GM04503 (cell line): ENCODE measurements at places on chromosomes 5 and 9.

- DNase-seq, result no peak
These were observed 26.3 kb upstream of the ARSI start for GRCh38 chr5:150329038-150329437.

DNA sequence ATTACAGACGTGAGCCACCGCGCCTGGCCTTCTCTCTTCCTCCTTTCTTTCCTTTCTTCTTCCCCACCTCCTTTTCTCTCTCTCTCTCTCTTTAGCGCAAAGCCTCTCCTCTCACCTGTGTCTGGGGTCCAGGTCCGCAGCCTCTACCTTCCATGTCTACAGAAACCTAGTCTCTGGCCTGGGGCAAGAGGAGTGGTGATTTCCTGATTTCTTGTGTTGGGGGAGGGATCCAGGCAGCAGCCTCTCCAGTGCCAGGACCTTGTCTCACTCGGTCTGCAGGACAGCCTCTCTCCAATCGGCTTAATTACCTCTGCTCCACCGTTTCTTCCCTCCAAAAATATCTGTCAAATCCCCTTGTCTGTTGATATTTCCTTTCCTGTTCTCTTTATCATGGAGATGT is 16.1 kb upstream of the FAM120A start:
- no peak for DNase-seq

GRCh38 chr5:172123269-172123692 is 64.7 kb downstream of the STK10 start:
- DNase-seq, result peak; percentile 54

DNA sequence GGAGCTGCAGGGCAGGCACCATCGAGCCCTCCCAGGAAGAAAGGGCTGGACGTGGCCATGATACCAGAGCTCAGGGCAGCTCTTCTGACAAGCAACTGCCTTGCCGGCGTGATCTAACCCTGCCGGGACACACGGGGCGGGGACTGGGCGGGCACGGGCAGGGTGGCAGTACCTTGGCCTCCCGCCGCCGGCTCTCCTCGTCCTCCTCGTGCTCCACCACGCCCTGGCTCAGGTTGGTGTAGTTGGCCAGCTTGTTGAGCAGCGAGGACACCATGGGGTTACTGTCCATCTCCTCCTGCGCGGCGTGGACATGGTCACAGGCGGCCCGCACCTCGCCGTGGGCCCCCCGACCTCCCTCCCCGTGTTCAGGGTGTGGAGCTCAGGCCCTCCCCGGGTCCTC is 18.5 kb downstream of the SLC12A7 start:
- DNase-seq, result no peak

- DNase-seq, result peak; percentile 44
These were observed 46.6 kb upstream of the GNPDA1 start for GRCh38 chr5:142059304-142059940.

DNA sequence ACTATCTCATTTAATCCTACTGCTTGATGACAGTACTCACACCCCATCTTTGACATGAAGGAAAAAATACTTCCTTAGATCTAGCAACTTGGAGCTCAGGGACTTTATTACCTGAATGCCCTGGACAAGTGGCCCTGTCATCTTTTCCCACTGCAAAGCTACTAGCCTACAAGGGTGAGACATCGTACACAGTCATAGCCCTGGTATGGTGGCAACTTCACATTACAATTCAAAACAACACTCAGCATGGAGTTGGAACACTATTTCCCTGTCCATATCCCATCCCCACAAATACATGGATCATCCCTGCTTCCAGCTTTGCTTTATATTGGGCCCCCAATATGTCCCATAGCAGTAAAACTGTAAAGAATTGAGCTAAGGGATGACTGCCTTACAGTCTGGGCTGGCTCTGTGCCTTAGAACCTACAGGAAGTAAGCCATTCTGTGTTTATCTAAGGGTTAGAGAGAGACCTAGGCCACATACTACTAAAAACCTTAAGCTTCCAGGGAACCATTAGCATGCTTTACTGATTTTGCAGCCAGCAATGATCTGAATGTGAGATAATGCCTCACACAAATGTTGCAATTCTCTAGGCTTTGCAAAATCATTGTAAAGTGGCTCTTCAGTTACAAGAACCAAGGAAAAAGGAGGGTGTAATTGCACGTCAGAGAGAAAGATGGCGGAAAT is 55.9 kb downstream of the OTULIN start:
- peak; percentile 38 for DNase-seq
